ENCODE measurements at places on chromosomes 12 and 14.

- DNase-seq: no peak
Observed at GRCh38 chr14:51448831-51449670, 202.7 kb upstream of the FRMD6 start.

DNA sequence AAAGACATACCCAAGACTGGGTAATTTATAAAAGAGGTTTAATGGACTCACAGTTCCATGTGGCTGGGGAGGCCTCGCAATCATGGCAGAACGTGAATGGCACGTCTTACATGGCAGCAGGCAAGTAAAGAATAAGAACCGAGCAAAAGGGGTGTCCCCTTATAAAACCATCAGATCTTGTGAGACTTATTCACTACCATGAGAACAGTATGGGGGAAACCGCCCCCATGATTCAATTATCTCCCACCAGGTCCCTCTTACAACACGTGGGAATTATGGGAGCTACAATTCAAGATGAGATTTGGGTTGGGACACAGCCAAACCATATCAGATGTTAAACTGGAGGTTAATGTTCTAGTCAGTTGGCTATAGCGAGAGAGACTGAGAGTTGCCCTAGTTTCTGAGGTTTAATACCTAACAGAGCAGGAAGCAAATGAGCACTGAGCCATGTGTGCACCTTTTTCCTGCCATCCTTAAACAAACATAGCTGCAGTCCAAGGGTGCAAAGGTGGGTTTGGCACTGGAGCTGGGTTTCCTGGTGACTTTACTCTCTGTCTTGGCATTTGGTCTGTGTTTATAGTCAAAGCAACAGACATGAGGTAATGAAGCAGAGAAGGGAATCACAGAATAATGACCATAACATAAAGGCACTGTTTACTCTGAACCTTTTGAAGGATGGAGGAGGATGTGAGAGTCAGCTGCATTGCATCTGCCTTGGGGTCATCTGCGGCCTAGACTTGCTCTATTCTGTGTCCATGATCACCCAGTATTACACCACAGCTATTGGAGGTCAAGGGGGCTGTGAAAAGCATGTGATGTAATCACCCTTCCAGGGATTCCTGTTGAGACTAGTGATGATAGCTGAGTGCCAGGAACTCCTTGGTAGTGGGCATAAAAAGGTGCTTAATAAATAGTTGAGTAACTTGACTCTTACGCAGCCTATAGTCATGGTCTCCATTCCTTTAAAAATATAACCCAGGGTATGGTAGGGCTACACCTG, 83.6 kb upstream of the USP44 start:
- no peak for DNase-seq

- no peak for DNase-seq
Observed at GRCh38 chr14:93797071-93797470, 8.8 kb upstream of the PRIMA1 start.

- DNase-seq: no peak
Observed at GRCh38 chr14:100732766-100733100, 6.0 kb downstream of the DLK1 start.

GRCh38 chr12:107549651-107550480, 135.7 kb upstream of the PWP1 start:
- DNase-seq: no peak

DNA sequence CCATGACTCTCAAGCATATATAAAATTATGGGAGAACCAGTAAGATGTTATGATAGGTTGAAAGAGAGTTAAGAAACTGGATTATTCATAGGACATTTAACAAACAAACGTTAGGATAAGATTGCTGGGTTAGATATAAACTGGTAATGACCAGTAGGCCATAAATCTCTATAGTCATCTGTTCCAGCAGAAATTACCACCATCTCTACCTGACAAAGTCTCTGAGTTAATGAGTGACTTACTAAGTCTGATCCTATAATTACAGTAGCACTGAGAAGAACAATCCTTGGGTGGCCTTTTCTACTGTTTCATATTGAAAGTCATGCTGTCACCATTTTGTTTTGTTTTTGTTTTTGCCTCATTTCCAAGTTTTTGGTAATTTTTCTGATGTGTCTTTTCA, 136.9 kb upstream of the CNOT2 start:
- peak; percentile 3 for DNase-seq

DNA sequence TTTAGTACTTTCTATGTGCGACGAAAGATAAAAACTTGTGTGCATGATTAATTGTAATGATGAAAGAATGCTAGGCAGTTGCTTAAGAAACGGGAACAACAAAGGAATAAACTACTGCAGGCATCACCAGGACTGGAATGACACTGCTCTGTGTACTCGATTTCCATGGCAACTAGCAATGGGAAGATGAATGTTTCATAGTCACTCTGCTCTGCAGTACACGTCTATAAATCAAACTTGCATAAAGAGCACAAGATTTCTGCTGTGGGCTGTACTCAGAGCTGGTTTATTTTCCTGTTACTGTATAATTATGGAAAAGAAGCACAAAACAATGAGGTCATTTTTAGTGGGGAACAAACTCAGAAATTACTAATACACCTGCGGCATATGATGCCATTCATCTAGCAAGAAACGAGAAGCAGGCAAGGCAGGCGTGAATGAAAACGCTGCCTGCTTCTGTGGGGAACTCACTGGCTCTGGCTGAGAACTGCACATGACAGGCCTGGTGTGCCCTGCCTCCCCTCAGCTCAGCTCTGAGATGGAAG, 41.8 kb downstream of the EFCAB11 start:
- DNase-seq: peak; percentile 90

DNA sequence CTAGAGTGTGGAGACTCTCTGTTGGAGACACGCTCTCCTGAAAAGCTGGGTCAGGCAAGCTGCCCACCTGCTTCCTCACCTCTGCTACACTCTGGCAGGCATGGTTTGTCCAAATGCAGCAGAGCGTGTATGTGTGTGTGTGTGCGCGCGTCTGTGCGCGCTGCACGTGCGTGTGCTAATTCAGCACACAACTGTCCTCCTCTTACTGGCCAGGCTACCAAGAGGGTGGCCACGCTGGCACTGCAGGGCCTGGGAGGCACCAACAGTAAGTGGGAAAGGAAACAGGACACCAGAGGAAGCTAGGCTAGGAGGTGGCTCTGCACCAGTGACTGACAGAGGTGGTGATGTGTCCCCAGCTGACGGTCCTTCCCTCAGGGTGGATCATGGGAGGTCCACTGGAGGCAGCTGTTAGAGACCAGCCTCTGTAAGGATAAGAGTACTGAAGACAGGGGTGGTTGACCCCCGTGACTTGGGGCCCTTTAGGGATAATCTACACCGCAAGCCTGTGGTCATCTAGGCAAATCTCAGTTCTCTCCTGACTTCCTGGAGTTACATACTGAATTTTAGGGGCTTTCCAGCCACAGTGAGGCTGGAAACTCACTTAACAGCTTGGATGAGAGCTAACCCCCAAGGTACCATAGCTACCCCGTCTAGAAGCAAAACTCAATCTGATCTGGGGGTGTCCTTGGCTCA, 15.6 kb upstream of the TFCP2 start:
- no peak for DNase-seq

- DNase-seq: no peak
Observed at GRCh38 chr12:110705309-110705708, 16.4 kb upstream of the HVCN1 start.

DNA sequence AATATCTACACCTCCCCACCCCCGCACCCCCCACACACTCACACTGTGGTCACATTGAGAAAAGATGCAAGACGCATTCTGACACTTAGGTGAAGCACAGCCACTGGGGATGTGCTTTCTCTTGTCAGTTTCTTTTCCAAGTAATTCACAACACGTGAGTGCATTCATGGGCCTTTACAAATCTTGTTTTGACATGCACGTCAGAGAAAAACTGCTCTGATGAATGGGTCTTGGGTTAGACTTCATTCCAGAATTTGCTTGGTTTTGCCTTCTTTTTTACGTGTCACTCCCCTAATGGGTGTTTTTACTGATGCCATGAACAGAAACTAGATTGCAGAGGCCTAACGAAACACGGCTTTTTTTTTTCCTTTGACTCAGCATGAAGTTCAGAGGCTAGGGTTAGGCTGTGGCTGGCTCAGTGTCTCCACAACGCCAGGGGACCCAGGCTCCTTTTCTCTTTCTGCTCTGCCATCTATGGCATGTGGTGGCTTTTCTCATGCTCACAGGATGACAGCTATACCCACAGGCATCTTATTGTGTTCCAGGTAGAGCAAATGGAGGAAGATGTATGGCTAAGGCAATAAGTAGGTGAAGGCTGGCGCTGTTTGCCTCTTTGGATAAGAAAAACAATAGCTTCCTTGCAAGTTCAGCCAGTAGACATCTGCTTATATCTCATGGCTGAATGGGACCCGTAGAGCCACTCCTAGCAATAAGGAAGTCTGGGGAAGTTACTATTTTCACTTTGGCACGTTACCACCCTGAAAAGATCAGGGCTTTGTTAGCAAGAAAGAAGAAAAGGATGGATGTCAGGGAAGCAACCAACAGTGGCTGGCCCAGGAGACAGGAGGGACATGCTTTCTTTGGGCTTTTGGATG, 253.3 kb downstream of the SLC15A4 start:
- no peak for DNase-seq

DNA sequence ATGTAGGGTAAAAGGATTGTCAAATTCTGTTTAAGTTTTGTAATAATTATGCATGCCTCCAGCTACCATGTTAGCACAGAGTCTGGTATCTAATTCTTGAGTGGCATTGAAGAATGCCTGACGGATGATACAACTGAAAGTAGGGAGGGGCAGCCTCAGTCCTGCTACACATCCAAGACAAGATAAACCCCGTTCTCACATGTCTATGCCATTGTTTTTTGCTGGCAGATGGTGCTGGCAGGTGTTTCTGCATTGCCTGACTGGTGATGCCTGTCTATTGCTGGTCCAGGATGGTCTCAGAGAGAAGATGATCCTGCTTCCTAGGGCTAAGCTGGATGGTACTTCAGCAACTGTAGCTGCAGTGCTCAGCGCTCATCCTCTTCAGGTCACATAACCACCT, 245.8 kb upstream of the NAV3 start:
- DNase-seq: no peak

DNA sequence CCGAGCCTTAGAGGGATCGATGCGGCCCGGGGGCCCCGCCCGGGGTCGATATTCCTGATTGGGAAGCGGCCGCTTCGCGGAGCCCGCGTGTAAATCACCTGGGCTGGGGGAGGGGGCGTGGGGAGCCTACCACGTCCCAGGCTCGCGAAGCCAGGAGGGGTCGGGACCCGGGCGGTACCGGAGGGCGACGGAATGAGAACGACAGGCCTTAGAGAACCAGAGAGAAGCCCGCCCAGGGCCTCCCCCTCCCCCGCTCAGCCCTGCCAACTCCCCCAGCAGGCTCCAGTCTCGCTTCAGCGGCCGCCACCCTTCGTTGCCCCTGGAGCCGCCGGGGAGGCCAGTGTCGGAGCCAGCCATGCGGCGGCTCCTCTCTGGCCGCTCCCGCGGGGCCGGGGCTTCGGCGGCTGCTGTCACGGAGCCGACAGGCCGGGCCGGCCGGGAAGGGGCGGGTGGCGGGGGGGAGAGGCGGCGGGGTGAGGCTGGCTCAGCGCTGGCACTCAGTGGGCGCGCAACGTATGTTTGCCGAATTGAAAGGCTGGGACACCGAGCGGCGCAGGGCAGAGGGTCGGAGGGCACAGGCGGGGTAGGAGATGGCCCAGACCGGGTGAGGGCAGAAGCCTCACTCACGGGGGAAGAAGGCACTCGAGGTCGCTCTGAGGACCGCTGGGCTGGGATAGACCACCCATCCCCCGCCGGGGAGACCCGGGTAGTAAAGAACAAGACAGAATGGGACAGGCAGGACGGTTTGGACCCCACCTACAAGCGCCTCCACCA, 1.4 kb upstream of the DNAJC22 start:
- DNase-seq: peak; percentile 87

DNA sequence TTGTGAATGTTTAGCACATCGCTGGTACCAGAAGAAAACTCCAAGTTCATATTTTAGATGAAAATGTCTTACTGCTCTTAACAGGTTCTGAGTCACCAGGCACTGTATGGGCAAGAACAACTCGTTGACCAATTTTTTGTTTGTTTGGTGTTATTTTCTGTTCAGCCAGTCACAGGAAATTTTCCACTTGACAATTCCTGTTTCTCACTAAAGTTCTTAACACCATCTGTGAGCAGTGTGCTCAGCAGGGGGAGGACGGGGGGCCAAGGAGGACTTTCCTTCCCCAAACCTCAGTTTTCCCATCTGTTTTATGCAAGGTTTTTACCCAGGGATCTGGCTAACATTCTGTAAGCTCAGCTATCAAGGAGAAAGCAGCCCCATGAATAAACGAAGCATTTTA, 3.0 kb downstream of the NUAK1 start:
- DNase-seq: no peak

GRCh38 chr12:52496590-52497071, 3.6 kb upstream of the KRT6A start:
- DNase-seq: no peak

DNA sequence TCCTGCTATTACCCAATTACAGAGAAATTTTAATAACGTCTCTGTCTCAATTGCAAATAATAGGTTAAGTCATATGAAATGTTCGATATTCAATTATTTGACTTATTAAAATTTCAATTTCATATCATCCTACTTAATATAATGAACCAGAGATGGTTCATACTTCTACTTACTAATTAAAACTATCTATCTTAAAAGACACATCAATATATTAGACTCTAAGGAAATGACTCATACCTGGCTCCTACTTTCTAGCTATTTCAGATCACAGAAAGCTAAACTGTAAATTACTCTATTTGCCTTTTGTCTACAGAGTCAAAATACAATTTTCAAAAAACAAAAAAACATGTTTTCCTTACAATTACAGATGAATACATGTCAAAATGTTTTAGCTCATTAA, 99.6 kb downstream of the CAPZA3 start:
- no peak for DNase-seq

- no peak for DNase-seq
Observed at GRCh38 chr12:6953442-6954315, 2.5 kb downstream of the PTPN6 start.

GRCh38 chr14:88871429-88871828, 47.0 kb downstream of the TTC8 start:
- no peak for DNase-seq

GRCh38 chr14:39175445-39176262, 600 bp downstream of the PNN start:
- peak; percentile 46 for DNase-seq

DNA sequence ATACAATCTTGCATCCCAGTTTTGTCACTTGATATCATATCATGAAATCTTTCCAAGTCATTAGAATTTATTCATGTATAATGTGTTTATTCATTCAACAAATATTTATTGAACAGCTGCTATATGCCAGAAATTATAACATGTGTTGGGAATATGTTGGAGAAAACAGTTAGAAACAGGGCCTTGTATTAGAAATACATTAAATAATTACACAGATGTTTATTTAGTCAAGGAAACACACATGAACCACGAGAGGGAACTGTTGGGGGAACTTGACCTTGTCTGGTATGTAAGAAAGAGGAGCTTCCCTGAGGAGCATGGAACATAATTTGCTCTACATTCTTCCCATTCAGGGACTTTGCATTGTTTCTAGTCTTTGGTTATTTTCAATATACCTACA, 191.7 kb upstream of the FRMD6 start:
- DNase-seq: no peak

DNA sequence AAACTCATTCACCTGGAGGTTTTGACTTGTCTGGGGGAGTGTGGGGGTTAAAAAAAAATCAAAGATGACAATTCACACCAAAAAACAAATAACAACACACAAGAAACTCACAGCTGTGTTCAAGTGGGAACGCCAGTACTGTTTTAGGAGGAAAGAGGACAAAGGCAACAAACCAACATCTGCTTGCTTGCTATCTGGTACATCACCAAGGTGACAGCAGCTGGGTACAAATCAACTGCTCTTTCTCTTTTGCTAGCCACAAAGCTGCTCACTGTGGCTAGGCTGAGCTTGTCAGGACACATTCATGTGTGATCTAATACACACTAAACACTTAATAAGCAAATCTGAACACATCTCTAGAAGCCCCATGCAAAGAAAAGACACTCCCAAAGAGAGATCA, 128.0 kb upstream of the RAP1B start:
- no peak for DNase-seq

- no peak for DNase-seq
Observed at GRCh38 chr14:89445273-89445973, 28.4 kb upstream of the FOXN3 start.

All from renal pelvis (tissue), 12 donors.